ENCODE measurements at places on chromosomes 11 and 22.

DNA sequence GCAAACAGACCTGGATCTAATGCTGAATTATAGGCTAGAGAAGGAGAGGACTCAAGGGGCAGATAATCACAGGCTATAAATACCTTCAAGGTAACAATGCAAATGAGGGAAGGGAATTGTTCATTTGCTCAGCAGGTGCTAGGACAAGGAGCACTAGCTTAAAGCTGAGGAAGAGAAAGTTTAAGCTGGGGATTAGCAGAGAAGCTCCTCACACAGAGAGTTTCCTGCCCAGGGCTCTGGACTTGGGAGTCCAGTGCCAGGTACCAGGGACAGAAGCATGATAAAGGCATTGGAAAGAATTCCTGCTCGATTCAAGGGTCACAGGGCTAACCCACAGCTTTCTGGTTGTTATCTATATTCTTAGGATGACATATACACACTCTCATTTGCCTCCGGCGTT is 509.9 kb downstream of the NTM start:
- no peak for DNase-seq

- no peak for DNase-seq
Measured at GRCh38 chr22:20423906-20424551, 13.6 kb downstream of the SCARF2 start.

DNA sequence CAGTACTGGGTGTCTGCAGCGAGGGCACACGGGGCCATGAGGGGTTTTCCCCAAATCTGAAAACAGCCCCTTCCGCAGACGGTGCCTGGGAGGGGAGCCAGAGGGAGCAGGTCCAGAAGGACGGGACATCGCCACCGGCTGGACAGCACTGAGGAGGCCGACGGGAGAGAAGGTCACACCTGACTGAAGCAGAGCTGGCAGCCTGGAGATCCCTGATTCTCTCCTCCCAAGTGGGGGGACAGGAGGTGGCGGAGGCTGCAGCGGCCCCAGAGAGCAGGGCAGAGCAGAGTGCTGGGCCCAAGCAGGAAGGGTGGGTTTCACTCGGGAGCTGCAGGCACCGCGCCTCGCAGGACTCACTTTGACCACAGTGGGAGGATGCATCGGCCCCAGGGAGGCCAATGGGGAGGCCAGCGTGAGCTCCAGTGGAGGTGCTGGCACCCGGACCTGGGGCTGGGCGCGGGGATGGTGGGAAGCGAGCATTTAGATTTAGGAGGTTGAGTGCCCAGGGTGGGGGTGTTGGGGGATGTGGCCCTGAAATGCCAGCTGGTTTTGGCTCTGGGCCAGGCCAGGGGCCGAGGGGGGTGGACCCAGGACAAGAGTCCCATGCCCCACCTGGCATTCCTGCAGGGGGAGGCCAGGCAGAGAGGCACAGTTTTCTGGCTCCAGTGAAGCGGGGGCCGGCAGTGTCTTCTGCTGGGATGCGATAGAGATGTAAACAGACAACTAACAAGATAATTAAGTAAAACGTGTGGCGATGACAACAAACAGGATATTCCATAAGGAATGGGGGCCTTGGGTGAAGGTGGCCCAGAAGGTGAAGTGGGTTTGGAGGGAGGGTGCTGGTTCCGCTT is 92.3 kb upstream of the FGF3 start:
- DNase-seq, result no peak

GRCh38 chr11:76526878-76527277 is 82.1 kb downstream of the EMSY start:
- no peak for DNase-seq

DNA sequence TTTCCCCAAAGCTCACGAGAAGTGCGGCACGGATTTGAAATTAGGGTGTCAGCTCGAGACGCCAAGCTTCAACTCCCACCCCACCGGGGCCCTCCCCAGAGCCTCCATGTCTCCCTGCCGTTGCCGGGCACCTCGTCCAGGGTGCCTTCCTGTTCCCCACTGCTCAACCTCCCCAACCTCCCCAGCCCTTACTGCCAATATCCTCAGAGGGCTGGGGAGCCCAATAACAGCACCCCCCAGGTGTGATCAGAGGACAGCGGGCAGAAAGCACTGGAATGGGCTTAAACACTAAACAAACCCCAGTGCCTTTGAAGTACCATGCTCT is 1336.4 kb downstream of the TBC1D22A start:
- no peak for DNase-seq

DNA sequence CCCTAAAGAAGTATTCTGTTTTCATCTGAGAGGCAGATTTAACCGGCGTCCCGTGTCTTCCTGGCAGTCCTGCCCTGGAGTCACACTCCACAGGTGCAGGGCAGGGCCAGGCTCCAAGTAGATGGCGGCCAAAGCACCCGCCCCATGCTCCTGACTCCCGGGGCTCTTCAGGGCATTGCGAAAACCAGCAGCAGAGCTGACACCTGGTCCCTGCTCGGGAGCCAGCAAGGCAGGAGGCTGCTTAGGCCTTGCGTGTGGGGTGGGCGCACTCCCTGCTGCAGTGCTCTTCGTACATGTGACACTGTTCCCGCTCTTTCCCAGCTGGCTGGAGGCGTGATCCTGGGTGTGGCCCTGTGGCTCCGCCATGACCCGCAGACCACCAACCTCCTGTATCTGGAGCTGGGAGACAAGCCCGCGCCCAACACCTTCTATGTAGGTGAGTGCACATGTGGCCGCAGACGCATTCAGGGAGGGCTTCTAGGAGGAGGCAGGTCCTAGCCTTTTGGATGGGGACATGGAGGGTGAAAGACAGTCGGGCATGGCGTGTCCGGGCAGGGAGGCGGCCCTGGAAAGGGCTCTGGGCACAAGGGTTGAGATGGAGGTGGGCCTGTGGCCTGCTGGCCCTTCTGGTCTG is 10.3 kb upstream of the TSSC4 start:
- DNase-seq, result no peak

- DNase-seq, result no peak
Measured at GRCh38 chr11:110990311-110990710, 255.2 kb upstream of the POU2AF2 start.

GRCh38 chr11:16956538-16957153 is 57.6 kb downstream of the PLEKHA7 start:
- no peak for DNase-seq

- DNase-seq, result no peak
Measured at GRCh38 chr11:76083563-76084451, 122.5 kb downstream of the WNT11 start.

Data from neuronal stem cell (in vitro differentiated cells).